ENCODE measurements at places on chromosomes 5 and 9.

DNA sequence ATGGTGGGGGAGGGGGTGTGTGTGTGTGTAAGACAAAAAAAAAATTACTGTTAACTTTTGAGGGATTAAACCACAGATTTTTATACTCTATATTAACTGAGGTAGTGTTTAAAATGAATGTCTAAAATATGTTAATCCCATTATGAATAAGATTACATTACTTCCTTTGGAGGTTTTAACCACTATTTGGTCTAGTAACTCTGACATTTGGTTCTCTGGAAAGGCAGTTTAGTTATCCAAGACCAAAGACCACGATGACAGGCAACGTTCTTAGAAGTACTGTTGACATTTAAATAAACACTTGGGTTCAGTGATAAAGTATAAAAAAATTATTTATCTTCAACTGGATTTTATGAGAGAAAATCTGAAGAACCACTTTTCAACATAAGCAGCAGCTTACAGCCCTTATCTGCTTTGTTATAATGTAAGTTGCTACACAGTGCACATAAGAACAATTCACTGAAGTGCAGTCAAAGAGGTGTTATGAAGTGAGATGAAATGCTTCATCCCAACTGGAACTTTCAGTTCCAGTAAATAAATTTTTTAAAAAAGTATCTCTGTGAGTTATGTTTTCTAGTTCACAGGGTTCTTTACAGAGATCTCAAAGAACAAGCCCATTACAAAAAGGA is 94.5 kb downstream of the OSMR start:
- DNase-seq: no peak

DNA sequence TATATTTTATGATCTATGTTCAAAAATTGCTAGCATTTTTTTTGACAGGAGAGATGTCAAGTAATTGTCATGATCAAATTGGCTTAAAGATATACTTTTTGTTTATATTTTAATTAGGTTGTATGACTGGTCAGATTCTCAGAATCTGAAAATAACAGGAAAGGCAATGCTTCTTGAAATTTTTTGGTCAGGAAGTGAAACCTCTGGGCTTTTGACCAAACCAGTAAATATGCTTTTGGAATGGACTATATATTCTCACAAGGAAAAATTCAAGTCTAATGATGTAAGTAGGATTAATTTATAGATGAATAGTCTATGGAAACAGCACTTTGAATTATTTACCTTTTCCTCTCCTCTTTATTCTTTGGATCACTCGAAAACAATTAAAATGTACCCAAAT is 52.3 kb downstream of the SLF1 start:
- no peak for DNase-seq

DNA sequence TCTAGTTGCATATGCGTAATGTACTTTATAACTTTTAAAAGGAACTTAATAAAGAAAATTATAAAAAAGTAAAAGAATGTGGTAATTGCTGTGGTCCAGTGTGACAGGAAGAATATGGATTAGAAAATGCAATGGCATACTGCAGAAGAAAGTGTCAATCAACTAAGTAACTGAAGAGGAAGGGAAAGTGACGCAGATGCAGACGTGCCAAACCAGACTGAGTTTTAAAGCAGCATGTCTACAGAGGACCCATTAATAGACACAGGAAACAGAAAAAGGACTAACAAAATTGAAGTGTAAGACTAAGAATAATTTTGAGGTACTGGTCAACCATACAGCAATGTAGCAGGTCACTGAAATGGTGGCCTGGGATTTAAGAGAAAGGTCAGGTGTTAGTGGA is 73.3 kb downstream of the DPYSL3 start:
- no peak for DNase-seq

DNA sequence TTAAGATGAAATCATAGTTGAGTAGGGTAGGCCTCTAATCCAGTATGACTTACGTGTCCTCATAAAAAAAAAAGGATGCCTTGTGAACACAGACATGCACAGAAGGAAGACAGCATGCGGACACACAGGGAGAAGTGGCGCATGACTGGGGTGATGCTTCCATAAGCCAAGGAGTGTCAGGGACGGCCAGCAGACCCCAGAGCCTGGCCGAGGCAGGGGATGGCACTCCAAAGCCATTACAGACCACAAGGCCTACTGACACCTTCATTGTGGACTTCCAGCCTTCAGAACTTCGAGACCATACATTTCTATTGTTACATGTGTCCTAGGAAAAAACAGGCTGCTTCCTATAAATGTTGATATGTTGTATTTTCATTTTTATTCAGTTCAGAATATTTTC is 19.9 kb downstream of the EHMT1 start:
- no peak for DNase-seq

DNA sequence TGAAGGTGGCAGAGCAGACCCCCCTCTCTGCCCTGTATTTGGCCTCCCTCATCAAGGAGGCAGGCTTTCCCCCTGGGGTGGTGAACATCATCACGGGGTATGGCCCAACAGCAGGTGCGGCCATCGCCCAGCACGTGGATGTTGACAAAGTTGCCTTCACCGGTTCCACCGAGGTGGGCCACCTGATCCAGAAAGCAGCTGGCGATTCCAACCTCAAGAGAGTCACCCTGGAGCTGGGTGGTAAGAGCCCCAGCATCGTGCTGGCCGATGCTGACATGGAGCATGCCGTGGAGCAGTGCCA is 3.8 kb downstream of the ALDH1B1 start:
- no peak for DNase-seq

DNA sequence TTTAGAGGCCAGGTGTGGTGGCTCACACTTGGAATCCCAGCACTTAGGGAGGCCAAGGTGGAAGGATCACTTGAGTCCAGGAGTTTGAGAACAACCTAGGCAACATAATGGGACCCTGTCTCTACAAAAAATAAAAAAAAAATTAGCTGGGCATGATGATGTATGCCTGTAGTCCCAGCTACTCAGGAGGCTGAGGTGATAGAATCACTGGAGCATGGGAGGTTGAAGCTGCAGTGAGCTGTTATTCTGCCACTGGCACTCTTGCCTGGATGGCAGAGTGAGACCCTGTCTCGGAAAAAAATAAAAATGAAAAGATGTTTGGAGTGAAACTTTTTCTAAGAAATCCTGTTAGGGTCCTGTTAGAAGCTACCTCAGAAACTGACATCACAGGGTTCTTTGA is 24.2 kb downstream of the OCLN start:
- no peak for DNase-seq
